ENCODE measurements at places on chromosomes 7 and 10.

- no peaks in the 10 kb centered on the region for H3K36me3 ChIP-seq
- H3K27ac ChIP-seq, result no peak overlapping the region
- no peak for DNase-seq
- H3K27me3 ChIP-seq, result peaks cover 3% of the 10 kb centered on the region
These were observed 9.6 kb upstream of the EBF3 start for GRCh38 chr10:129973674-129974059.

- H3K4me1 ChIP-seq, result no peaks in the 10 kb centered on the region
- H3K4me3 ChIP-seq, result no peak overlapping the region
- DNase-seq, result no peak
- H3K36me3 ChIP-seq, result no peaks in the 10 kb centered on the region
- no peak overlapping the region for H3K27ac ChIP-seq
- no peaks in the 10 kb centered on the region for H3K27me3 ChIP-seq
These were observed 139.7 kb upstream of the SVIL start for GRCh38 chr10:29774475-29774874.

DNA sequence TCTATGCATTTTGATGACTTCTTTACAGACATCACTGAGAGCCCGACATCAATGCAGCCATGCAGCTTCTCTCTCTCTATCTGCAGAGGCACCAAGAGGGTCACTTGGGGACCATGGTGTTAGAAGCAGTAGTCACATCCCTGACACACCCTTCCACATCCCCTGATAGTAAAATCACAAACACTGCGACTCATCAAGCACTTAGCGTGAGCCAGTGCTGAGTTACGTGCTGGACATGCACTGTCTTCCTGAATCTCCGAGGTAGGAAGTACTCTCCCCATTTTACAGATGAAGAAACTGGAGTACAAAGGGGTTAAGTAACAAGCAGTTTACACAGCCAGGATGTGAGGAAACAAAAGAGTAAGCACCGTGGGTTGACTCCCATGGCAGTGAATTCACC, 109.2 kb downstream of the OSBPL3 start:
- no peak overlapping the region for H3K27ac ChIP-seq
- H3K36me3 ChIP-seq, result peaks cover 13% of the 10 kb centered on the region
- H3K4me1 ChIP-seq, result peaks cover 14% of the 10 kb centered on the region
- no peak for DNase-seq
- no peak overlapping the region for H3K4me3 ChIP-seq
- no peaks in the 10 kb centered on the region for H3K27me3 ChIP-seq

GRCh38 chr7:37990337-37990736, 69.9 kb downstream of the EPDR1 start:
- H3K4me3 ChIP-seq, result no peak overlapping the region
- H3K36me3 ChIP-seq, result no peaks in the 10 kb centered on the region
- peaks cover 7% of the 10 kb centered on the region for H3K4me1 ChIP-seq

GRCh38 chr7:143514487-143514886, 36.8 kb downstream of the TAS2R41 start:
- H3K36me3 ChIP-seq, result no peaks in the 10 kb centered on the region
- no peaks in the 10 kb centered on the region for H3K27me3 ChIP-seq
- no peak overlapping the region for H3K27ac ChIP-seq

DNA sequence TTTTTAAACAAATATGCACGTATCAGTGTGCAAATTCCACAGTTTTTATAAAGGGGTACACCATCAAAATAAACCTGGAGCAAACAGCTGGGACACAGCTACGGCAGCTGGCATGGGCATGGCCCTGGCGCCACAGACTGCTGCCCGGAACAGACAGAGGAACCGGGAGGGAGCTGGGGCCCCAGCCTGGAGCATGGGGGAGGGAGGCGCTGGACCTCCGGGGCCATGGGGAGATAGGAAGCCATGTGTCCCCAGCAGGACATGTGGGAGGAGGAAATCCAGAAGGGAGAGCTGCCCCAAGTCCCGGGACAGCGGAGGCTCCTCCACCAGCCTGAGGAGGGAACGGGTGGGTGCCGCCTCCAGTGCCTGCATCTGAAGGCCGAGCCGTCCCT, 180.1 kb downstream of the MAD1L1 start:
- H3K4me3 ChIP-seq, result no peak overlapping the region
- H3K4me1 ChIP-seq, result no peaks in the 10 kb centered on the region
- no peak for DNase-seq
- no peaks in the 10 kb centered on the region for H3K27me3 ChIP-seq
- no peaks in the 10 kb centered on the region for H3K36me3 ChIP-seq
- H3K27ac ChIP-seq, result no peak overlapping the region

DNA sequence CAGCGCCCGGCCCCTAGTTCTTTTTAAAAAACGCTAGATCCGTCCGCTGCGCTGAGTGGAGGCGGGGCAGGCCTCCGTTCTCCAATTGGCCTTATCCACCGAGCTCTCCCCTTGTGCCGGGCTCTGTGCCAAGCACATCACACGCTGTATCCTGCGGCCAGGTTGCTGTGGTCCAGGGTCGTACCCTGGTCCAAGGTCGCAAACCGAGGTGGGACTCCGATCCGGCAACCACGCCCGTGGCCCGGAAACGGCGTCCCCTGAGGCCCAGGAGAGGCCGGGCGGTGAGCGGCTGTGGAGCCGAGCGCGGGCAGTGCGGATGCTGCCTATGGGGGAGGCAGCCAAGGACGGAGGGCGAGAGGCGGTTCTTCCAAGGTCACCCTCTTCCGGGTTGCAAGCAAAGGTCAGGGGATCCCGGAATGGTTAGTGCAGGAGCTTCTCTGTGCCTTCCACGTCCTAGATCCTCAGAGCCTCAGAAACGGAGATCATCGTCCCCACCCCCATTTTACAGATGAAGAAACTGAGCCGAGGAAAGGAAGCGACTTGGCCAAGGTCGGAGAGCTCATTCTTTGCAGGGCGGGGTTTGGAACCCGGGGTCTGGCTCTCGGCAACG, 72.4 kb upstream of the LRRC4 start:
- no peaks in the 10 kb centered on the region for H3K36me3 ChIP-seq
- H3K4me3 ChIP-seq, result peak overlapping the region; percentile 71
- H3K27me3 ChIP-seq, result no peaks in the 10 kb centered on the region
- H3K27ac ChIP-seq, result no peak overlapping the region
- H3K4me1 ChIP-seq, result peaks cover 7% of the 10 kb centered on the region
- DNase-seq, result no peak

DNA sequence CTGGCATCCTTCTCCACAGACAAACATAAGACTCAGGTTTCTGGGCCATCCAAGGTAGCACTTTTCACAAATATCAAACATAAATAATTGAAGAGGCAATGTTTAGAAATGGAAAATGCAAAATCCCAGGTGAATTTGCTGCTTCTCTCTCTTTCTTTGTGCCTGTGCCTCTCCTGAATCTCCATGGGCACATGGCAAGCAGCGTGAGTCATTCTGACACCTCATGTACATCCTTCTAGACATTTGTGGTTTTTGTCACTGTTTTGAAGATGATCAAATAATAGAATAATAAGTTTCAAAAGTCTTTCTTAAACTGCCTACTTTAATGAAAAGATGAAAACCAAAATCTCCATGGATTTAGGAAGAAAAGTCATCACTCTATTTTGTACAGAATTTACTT, 60.3 kb upstream of the RAB11FIP2 start:
- H3K4me1 ChIP-seq, result no peaks in the 10 kb centered on the region
- DNase-seq, result no peak
- H3K27ac ChIP-seq, result no peak overlapping the region
- H3K27me3 ChIP-seq, result no peaks in the 10 kb centered on the region
- H3K4me3 ChIP-seq, result no peak overlapping the region

DNA sequence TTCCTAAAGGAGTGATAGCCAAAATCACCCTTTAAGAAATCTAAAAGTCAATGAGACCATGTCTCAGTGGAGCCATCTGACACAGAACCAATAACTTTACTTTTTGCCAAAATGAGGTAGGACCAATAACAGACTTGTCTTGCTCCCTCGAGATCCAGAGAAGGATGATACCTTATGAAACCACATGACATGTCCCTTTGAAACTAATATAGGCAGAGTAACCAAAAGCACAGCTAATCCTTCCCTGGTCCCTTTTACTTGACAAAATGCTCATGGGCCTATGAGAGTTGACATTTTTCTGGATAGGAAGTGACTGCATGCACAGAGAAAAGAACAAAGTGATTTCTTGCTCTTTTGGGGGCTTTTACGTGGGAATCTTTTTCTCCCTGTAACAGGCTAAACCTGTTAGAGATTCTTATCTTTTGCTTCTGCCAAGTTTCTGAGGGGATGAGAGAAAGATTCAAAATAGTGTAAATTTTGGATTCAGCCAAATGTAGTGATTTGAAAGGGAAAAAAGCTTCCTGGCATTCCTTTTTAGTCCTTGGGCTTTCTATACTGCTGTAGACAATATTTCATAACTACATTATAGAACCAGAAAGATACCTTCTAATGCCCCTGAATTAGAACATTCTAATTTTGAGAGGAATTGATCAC, 87.6 kb downstream of the ARMH3 start:
- DNase-seq, result no peak
- H3K27me3 ChIP-seq, result no peaks in the 10 kb centered on the region
- no peaks in the 10 kb centered on the region for H3K36me3 ChIP-seq
- peak overlapping the region; percentile 99 for H3K27ac ChIP-seq
- no peak overlapping the region for H3K4me3 ChIP-seq

- no peaks in the 10 kb centered on the region for H3K36me3 ChIP-seq
- H3K4me3 ChIP-seq, result no peak overlapping the region
- no peaks in the 10 kb centered on the region for H3K4me1 ChIP-seq
- H3K27me3 ChIP-seq, result no peaks in the 10 kb centered on the region
- no peak for DNase-seq
- no peak overlapping the region for H3K27ac ChIP-seq
These were observed 269.2 kb downstream of the RNLS start for GRCh38 chr10:88313878-88314277.

GRCh38 chr10:14609178-14609577, 165.5 kb downstream of the FAM107B start:
- no peaks in the 10 kb centered on the region for H3K36me3 ChIP-seq
- no peaks in the 10 kb centered on the region for H3K27me3 ChIP-seq
- H3K4me1 ChIP-seq, result peaks cover 28% of the 10 kb centered on the region
- DNase-seq, result no peak

DNA sequence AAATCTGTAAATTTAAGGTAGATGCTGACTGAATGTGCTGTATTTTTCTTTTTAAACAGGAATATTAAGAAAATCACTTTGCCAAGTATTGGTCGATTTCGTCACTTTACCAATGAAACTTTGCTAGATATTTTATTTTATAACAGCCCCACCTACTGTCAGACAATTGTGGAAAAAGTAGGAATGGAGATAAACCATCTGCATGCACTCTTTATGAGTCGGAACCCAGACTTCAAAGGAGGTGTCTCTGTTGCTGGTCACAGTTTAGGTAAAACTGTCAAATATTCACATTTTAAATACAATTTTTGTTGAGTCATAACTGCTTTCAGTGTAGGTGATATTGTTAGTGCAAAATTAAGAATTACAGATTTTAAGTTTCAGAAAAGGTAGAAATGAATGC, 25.2 kb downstream of the SEC23IP start:
- peaks cover 8% of the 10 kb centered on the region for H3K4me1 ChIP-seq
- H3K27me3 ChIP-seq, result no peaks in the 10 kb centered on the region
- H3K4me3 ChIP-seq, result no peak overlapping the region
- no peak overlapping the region for H3K27ac ChIP-seq
- H3K36me3 ChIP-seq, result peaks cover 4% of the 10 kb centered on the region
- DNase-seq, result no peak

GRCh38 chr10:51926337-51926736, 226.9 kb upstream of the CSTF2T start:
- H3K4me1 ChIP-seq, result no peaks in the 10 kb centered on the region
- H3K36me3 ChIP-seq, result no peaks in the 10 kb centered on the region
- no peak overlapping the region for H3K27ac ChIP-seq
- H3K27me3 ChIP-seq, result no peaks in the 10 kb centered on the region

- H3K27me3 ChIP-seq, result no peaks in the 10 kb centered on the region
- H3K4me1 ChIP-seq, result no peaks in the 10 kb centered on the region
- H3K4me3 ChIP-seq, result no peak overlapping the region
- H3K27ac ChIP-seq, result no peak overlapping the region
- no peaks in the 10 kb centered on the region for H3K36me3 ChIP-seq
- DNase-seq, result no peak
These were observed 22.7 kb upstream of the EMX2 start for GRCh38 chr10:117519879-117520278.

DNA sequence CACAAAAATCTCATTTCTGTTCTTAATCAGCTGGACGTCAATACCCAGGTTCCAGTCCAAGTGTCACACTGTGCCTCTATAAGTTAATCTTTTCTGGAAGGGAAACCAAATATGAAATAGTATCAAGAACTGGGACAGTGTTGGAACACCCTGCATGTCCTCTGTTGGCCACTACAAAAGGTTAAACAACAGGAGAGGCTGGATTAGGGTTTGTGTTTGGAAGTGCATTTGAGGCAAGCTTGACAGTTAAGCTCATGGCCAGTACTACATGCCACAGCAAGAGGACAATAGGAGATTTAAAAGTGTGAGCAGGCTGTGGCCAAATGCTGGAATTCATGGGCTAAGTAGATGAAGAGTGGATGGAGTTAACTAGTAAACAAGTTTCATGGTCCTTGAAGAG, 751.5 kb downstream of the AUTS2 start:
- no peaks in the 10 kb centered on the region for H3K36me3 ChIP-seq
- H3K27ac ChIP-seq, result no peak overlapping the region
- H3K4me1 ChIP-seq, result peaks cover 15% of the 10 kb centered on the region
- no peaks in the 10 kb centered on the region for H3K27me3 ChIP-seq

GRCh38 chr7:1736830-1737229, 66.8 kb downstream of the ELFN1 start:
- DNase-seq, result no peak
- H3K27me3 ChIP-seq, result no peaks in the 10 kb centered on the region
- no peaks in the 10 kb centered on the region for H3K4me1 ChIP-seq
- H3K36me3 ChIP-seq, result no peaks in the 10 kb centered on the region

All from GM12878 (cell line).